ENCODE measurements at places on chromosomes 16 and 17. TPM values are rescaled to one million over a fixed set of nuclear protein-coding genes. Genes with fewer than 3 reads are reported as not detected.

Gene CA7
- not detected for total RNA-seq

Gene SOST
- total RNA-seq: not detected

Gene KRTAP9-7
- not detected for total RNA-seq

Gene KRT17
- 380 TPM for total RNA-seq

Gene THUMPD1
- 15.1 TPM for total RNA-seq

Data from esophagus mucosa (tissue), 1 donor.